Daoy (cell line): ENCODE measurements at places on chromosomes 4 and X. TPM values are rescaled to one million over a fixed set of nuclear protein-coding genes. Genes with fewer than 3 reads are reported as not detected.
A peak's percentile ranks its signal among the peaks of the same experiment; 100 is the strongest.

The PKD2 gene
- 9.2 and 9.7 TPM in 2 replicates for total RNA-seq

The APBB2 gene
- total RNA-seq = 32.9 and 51.0 TPM in 2 replicates

The ARR3 gene
- total RNA-seq = not detected in 2 replicates

The SSX4 gene
- total RNA-seq = not detected in 2 replicates

The IL9R gene
- not detected in 2 replicates for total RNA-seq

- DNase-seq = no peak
Observed at GRCh38 chrX:11462136-11462535, 168.9 kb downstream of the AMELX start.

DNA sequence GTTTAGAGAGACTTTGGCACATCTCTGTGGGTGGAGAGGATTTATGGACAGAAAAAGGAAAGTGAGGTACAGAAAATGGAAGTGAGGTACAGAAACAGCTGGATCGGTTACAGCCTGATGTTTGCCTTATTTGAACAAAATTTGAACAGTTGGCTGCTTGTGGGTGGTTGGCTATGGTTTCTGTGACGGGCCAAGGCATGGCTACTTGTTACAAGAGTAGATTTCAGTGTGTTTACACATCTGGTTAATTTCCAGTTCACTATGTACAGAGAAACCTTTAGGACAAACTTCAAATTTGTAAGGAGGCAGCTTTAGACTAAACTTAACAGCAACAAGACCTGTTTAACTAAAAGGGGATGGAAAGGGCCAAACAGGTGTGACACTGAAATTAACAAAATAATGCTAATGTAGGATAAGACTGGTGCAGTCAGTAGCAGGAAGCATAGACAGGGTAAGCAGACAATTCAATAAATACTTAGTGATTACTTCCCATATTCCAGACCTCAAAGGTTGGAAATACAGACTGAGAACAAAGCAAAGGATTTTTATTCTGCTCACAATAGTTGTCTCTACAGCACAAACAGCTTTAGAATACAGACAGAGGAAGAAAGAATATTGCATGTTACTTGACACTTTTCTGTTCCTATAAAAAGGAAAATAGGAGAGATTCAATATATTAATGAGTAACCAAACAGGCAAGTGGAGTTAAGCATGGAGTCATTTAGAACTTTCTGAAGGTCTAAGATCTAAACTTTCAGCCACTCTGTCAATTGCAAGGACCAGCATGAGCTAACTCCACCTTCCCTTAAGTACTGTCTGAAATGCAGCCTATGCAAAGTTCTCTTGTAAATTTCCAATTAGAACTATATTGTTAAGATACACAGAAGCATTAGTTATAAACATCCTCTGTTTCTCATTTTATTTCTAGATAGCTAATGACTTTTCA, 294.4 kb upstream of the FAT4 start:
- no peak for DNase-seq

DNA sequence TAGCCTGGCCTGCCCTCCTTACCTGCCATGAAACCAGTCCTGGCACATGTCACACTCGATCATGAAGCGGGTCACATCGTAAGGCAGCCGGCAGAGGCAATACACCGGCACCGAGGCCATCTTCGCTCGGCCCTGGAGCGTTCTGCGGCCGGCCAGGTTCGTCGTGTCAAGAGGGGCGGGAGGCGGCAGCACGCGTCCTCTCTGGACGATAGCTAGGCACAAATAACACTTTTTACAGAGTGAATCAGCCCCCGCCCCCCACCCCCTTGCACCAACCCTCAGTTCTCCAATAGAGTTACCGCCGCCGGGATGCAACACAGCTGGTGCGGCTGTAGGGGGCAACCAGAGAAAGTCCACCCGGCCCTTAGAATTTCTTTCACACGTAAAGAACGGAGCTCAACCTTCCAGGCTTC, 1.7 kb downstream of the PHF8 start:
- DNase-seq = peak; percentile 47

DNA sequence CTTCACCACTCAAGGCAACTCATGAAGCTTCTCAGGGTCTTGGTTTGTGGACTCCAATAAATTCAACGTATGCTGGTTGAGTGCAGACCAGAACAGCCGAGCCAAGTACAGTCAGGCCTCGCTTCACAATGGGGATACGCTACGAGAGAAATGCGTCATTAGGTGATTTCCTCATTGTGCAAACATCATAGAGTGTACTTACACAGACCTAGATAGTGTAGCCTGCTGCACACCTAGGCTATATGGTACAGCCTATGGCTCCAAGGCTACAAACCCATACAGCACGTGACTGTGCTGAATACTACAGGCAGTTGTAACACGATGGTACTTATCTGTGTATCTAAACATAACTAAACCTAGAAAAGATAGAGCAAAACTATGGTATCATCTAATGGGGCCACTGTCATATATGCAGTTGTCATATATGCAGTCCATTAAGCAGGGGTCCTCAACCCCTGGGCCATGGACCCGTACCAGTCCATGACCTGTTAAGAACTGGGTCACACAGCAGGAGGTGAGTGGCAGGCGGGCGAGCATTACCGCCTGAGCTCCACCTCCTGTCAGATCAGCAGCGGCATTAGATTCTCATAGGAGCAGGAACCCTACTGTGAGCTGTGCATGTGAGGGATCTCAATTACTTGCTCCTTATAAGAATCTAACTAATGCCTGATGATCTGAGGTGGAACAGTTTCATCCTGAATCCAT, 31.5 kb downstream of the RTL5 start:
- DNase-seq = no peak

- DNase-seq = no peak
Observed at GRCh38 chr4:169359961-169360360, 89.2 kb upstream of the SH3RF1 start.

GRCh38 chrX:154908821-154909220, 22.7 kb downstream of the F8A1 start:
- DNase-seq = no peak

DNA sequence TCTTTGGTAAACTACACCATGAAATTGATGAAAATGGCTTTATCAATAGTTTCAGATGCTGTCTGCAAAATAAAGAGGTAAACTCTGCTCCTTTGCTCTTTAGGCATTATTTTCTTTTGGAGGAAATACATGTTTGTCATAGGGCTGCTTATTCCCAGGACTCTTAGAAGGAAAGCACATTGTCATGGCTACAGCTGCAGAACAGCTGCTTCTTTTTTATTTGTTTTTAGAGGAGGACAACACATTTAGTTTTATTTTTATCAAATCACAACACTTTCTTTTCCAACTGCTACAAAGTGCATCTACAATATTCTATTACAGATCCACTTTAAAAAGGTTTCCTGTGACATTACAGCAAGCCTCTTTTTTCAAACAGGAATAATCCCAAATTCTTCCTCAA, 12.7 kb upstream of the HPF1 start:
- no peak for DNase-seq

GRCh38 chr4:175983636-175984035, 82.0 kb upstream of the WDR17 start:
- DNase-seq = no peak

GRCh38 chr4:105432438-105432837, 41.4 kb downstream of the PPA2 start:
- DNase-seq = no peak

DNA sequence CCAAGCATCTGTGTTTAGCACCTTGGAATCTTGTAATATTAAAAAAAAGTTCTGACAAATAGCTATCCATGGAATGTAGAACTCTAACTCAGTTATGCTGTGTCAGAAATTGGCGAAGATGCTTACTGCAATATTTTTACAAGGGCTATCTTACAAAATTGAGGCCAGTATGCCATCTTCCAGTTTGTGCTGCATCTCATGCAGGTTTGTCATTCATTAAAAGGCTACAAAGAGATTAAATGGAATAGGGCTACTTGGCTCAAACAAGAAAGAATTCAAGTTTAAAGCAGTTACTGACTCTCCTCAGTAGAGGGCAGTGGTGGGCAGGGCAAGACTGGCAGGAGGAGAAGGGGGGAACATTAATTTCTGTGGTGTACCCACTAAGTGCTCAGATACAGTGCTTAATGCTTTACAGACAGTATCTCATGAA, 66.5 kb downstream of the SHROOM4 start:
- DNase-seq = peak; percentile 14

- DNase-seq = no peak
Observed at GRCh38 chrX:455673-456072, 69.0 kb upstream of the PPP2R3B start.
